SHP77 treated with DMSO at 0.1 percent for 48 hours (cell line): ENCODE measurements at places on chromosomes 11 and 22.
A peak's percentile ranks its signal among the peaks of the same experiment; 100 is the strongest.

DNA sequence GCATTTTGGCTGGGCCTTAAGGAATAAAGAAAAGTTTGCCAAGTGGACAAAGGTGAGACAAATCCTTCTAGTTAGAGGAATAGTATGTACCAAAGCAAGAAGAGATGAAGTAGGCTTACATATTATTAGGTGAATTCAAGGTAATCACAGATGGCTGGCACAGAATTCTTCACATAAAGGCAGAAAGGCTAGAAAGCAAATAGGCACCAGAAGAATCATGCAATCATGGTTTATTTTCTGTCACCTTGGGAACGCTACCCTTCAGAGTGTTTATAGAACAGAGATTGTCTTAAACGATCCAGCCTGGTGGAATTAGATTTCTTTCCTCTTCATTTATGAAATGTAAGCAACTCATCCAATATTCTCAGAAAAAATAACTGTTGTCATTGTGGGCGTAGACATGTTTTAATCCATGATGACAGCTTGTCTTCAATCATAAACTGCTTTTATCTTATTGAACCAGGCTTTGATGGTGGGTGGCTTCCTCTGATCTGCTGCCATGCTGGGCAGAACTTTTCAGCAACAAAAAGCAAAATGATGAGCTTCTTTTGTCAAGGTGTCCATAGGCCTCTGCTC is 49.0 kb upstream of the CSNK2A3 start:
- no peak for DNase-seq

DNA sequence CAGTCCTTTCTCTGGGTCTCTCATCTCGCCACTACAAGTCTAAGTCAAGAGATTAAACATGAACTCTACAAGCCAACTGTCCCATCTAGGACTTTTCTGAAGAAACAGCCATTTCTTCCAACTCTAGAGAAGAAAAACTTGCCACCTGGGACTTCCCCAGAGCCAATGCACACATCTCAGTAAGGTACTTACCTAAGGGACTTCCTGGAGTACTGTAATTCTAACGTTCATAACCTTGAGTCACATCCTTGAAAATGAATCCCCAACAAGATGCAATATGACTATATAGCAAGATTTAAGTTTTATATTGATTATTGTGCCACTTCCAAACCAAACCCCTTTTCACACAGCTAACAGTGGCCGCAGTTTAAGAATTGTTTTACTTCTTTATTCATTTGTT is 11.9 kb upstream of the ISX start:
- DNase-seq, result no peak

- DNase-seq, result no peak
Measured at GRCh38 chr11:90343673-90344072, 120.8 kb upstream of the CHORDC1 start.

GRCh38 chr11:86594746-86595145 is 77.7 kb downstream of the ME3 start:
- DNase-seq, result no peak

GRCh38 chr11:35083431-35084238 is 55.3 kb upstream of the CD44 start:
- no peak for DNase-seq

- DNase-seq, result no peak
Measured at GRCh38 chr22:36803358-36803757, 13.5 kb downstream of the PVALB start.

GRCh38 chr11:20110908-20111669 is 49.2 kb downstream of the DBX1 start:
- no peak for DNase-seq

- DNase-seq, result no peak
Measured at GRCh38 chr11:126468102-126468521, 112.6 kb downstream of the ST3GAL4 start.

DNA sequence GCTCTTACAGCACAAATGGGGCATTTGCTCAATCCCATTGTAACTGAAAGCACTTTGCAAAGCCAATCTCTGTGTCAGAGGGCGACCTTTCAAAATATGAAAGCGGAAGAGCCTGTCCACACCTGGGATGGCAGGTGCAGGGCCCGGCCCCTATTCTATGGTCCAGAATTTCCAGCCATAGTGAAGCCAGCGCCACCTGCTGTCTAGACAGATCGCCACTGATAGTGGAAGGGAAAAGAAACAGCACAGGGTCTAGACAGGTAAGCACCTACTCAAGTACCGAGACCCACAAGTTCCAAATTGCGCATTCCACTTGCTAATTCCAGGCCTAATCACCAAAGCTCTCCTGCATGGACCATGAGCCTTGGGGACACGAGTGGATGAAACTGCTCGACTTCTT is 141.4 kb downstream of the NTM start:
- DNase-seq, result no peak

DNA sequence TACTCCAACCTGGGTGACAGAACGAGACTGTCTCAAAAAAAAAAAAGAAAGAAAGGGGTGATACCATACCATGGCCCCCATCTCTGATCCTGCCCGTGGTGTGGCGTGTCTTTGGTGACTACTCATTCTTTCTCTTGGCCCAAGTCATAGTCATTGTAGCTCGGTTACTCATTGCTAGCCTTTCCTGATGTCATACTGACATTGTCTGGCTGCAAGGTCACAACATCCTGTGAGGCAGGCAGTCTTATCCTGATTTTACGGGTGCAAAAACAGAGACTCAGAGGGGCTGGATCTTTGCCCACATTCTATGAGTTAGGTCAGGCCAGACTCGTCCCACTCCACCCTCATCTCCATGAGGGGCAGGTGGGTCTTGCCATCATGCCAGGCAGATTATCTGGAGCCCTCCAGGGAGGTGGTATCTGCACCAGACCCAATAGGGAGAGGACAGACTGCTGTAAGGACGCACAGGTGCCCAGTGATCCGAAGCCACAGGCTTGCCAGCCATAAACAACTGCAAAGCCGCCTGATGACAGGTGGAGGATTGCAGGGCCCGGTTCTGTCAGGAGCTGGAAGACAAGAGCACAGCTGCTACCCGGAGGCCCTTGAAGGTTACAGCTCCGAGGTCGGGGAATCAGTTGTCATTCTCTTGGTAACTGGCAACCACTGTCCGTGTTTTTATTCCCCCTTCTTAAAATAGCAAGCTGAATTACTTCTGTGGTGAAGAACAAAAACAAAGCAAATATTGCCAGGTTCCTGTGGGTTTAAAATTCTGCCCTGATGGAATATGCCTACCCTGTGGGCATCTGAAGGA is 13.8 kb downstream of the TOM1 start:
- DNase-seq, result peak; percentile 75

DNA sequence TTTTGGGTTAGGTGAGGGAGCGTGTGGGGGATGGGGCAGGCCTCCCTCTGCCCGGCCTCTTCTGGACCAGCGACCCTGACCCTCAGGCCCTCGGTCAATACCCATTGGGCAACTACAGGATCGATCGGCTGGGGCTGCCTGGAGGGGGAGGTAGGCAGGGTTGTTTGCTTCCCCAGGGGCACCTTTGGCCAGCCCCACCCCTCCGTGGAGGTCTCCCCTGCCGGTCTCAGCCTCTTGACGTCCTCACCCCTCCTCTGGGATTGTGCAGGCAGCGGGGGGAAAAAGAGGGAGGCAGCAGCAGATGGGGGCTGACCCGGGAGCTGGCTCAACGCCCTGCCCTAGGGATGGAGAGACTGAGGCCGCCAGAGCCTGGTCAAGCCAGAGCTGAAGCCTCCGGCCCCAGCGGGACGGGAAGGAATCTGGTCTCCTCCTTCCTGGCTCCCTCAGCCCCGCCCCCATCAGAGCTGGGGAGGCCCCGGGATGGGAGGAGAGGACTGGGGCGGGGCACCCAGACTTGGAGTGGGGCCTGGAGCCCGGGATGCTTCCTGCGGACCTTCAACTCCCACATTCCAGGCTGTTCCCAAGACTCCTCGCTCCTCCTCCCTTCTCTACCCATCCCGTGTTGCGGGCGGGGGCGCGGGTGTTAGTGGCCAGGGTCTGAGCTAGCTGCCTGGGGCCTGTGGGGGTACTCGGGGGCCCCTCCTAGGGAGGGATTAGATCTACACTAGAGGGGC is 14.4 kb upstream of the CDC42EP1 start:
- no peak for DNase-seq

DNA sequence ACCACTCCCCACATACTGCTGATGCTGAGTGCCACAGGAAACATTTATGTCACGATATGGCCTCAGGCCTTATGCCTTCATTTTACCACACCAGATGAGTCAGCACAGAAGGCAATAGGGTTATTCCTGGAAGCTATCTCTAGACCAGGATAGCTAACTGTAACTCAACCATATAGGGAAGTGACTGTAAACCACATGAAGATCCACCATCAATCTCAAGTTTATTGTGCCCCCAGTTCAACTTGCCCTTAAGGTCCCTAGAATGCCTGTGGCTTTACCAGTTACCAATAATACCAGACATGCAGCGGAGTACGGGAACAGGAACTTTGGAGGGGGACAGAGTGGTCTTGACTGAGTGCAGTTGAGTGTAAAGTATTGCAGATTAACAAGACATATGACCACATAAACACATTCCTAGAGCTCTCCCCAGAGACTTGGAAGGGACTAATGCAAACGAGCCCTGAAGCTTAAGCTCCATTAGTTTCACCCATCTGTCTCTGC is 180.9 kb downstream of the KIF18A start:
- no peak for DNase-seq

GRCh38 chr11:15334766-15335165 is 220.0 kb downstream of the INSC start:
- no peak for DNase-seq

GRCh38 chr11:27875831-27876775 is 175.8 kb upstream of the BDNF start:
- DNase-seq, result no peak

GRCh38 chr11:35365395-35365794 is 54.0 kb downstream of the SLC1A2 start:
- DNase-seq, result no peak

DNA sequence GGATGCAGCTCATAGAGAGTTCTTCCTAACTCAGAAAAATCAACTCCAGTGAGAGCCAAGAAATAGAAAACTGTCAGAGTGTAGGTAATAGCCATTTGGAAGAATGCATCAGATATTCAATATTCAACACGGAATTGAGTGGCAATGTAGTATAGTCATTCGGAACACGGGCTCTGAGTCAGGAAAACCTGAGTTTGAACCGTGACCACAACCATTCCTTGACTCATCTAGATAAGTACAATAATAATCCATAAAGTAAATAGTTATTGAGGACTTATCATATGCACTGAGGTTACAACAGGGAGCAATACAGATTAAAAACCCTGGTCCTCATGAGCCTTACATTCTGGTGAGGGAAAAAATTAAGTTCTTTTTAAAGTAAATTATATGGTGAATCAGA is 62.6 kb upstream of the PHF21A start:
- DNase-seq, result no peak
